ENCODE measurements at places on chromosomes 6 and 20. TPM values are rescaled to one million over a fixed set of nuclear protein-coding genes. Genes with fewer than 3 reads are reported as not detected.

DNA sequence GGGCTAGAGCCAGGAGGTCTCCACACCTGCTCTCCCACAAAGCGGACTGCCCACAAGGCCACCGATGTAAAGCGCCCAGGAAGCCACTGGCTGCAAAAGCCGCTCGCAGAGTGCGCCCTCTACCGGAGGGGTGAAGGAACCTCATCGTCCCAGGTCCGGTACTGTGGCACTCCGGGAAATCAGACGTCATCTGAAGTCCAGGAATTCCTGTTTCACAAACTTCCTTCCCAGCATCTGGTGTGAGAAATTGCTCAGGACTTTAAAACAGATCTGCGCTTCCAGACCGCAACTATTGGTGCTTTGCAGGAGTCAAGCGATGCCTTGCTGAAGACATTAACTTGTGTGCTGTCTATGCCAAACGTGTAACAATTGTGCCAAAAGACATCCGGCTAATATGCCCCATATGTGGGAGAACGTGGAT is 115.1 kb upstream of the ARID1B start:
- DNase-seq = no peak

DNA sequence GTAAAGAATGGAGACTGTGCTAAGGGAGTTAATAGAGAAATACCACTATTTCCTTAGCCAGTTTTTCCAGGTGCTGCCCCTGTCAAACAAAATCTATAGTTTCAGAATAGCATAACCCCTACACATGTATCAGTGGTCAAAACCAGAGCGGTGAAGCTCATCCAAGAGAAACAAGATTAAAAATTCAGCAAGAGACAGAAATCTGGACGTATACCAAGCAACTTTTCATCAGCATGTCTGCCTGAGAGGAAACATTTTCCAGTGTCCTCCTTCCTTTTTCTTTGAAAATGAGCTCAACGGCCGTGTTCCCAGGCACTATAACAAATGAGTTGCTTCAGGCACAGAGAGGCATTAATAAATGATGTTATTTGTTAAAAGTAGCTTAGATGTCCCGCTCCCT is 416.5 kb downstream of the BCKDHB start:
- DNase-seq = peak; percentile 84

- DNase-seq = no peak
Measured at GRCh38 chr6:156306531-156306930, 470.6 kb upstream of the ARID1B start.

The TFAP2B gene
- not detected for total RNA-seq

DNA sequence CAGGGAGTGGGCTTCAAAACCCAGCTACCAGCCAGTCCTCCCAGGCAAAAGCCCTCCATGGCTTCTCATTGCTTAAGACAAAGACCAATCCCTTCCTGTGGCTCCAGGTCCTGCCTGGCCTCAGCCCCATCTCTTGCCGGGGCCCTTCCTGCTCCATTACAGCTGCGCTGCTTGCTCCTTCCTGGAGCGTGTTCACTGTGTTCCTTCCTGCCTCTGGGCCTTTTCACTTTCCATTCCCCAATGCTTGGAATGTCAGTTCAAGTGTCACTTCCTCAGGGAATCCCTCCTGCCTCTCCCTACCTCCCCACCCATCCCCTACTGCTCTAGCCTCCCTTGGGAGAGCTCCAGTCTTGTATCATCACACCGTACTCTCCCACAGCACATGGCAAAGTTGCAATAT is 11.1 kb upstream of the ITPR3 start:
- DNase-seq = no peak

DNA sequence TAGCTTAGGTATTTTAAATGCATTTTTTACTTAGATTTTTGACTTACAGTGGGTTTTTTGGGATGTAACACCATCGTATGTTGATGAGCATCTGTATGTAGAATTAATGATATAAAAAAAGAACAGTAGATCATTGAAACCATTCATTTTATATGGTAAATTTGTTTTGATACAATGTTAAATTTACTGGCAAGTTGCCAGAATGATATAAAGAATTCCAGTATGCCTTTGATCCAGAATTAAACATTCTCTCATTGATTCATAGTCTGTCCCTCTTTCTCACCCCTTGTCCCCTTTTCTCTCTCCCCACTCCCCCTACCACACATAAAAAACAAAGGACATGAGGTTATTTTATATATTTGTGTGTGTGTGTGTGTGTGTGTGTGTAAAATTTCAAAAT is 45.3 kb downstream of the VTA1 start:
- DNase-seq = no peak

GRCh38 chr6:166542580-166542912 is 43.9 kb downstream of the RAMACL start:
- peak; percentile 53 for DNase-seq

The BTBD9 gene
- 10.3 TPM for total RNA-seq

DNA sequence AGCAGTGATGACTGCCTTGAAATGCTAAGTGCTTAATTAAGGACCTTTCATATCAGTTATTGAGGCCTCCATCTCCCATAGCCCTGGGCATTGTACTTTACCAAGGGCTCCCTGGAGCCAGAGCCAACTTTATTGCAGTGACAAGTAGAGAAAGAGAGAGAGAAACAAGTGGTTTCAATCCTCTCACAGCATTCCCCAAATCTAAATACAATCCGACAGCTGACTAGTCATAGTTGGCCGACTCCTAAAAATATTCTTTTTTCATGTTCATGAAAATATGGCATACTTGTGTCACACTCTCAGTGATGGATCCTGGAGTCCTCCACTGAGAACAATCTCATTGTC is 127.0 kb upstream of the TFAP2D start:
- no peak for DNase-seq

- DNase-seq = no peak
Measured at GRCh38 chr6:129292836-129293235, 409.9 kb downstream of the LAMA2 start.

DNA sequence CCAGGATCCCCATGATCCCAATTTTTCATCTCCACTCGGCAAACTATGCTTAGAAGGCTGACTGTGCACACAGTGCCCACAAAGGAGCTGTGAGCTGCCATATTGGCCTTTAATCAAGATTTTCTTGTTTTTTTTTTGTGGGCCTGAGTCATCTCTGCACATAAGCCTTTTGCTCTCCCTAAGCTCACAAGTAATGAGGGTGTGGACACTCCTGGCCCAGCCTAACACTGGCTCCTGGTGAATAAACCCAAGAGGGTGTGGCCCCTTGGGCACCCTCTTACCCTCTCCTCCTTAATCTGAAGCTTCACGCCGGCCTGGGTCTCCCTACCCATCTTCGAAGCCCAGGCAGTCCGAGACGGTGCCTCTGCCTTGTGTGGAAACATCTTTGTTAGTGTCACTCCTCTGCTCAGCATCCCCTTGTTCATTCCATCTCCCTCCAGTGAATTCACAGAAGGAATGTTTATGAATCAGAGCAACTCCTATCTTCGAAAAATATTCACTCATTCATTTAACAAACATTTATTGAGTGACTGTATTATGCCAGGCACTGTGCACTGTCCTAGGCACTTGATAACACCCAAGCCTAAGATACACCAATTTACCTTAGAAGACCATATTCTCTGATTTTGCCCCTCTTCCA is 22.2 kb upstream of the MRPS10 start:
- peak; percentile 60 for DNase-seq

- peak; percentile 57 for DNase-seq
Measured at GRCh38 chr6:105250533-105250932, 70.7 kb upstream of the POPDC3 start.

DNA sequence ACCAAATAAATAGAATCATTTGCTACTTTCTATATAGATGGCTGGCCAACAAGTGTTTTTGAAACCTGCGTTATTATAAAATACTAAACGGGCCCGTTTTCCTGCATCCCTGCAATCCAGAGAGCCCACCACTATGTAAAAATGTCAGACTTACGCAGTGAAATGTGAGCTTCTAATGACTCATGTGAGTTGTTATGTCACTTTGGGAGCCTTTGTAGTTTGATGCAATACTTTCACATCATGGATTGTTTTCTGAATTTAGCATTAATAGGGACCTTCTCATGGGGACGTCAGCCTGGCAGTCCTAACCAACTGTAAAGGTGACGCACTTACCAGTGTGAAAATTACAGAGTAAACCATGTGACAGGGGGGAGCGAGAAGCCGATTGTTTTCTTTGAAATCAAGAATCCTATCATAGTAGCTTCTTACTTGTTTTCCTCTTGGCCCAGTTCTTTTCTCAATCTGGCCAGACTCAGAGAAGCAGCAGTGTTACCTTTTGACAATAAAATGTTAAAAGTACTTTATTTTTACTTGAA is 75.3 kb downstream of the SSR1 start:
- no peak for DNase-seq

The TNNC2 gene
- not detected for total RNA-seq

GRCh38 chr6:38396209-38396608 is 243.5 kb downstream of the BTBD9 start:
- DNase-seq = no peak

DNA sequence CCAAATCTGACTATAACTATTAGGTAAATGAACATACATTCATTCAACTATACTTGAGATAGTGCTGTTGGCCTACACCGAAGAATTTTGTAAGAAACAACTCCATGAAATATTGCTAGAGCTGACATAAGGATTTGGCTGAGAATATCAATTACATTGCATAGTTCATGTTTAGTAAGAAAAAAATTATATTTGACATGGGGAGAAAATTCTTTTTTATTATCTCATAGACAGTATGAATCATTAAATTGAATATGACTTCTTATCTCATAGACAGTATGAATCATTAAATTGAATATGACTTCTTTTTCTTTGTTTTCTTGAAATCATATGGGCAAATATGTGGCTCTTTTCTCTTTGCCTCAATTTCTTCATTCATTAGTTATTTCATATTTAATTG is 212.3 kb upstream of the HSF2 start:
- DNase-seq = no peak

DNA sequence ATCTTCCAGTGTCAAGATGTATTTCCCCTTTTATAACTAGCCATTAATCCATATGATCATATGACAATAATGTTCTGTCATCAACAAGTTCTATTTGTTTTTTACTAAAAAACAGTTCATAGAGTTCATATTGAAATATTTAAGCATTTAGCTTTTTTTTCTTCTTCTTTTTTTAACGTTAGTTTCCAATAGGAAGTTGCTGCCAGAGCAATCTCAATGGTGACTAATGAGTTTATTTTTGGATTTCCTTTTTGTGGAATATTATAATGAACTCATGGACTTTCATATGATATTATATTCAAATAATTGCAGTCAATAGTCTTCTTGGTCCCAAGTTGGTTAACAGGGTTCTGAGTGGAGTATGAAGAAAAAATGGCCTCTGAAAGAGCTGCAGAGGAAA is 343.3 kb downstream of the BCKDHB start:
- no peak for DNase-seq

DNA sequence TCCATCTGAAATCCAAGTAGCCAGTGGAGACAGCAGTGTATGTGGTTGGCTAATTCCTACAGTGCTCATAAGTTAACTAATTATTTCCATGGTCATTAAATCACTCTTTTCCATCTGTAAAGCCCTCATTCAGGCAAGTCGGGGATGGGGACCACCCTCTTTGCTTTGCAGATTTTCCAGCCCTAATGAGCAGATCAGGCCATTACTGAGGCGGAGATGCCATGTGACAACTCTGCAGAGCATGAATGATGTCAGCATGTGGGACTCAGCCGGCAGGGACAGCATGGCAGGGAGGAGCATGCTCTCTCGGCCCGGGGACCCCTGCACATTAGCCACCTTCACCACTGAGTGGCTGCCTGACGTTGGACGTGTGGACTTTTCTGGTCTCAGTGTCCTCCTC is 623.3 kb upstream of the CDH4 start:
- DNase-seq = no peak

The PDE10A gene
- total RNA-seq = 7.4 TPM

The SYNGAP1 gene
- total RNA-seq = 36.1 TPM

DNA sequence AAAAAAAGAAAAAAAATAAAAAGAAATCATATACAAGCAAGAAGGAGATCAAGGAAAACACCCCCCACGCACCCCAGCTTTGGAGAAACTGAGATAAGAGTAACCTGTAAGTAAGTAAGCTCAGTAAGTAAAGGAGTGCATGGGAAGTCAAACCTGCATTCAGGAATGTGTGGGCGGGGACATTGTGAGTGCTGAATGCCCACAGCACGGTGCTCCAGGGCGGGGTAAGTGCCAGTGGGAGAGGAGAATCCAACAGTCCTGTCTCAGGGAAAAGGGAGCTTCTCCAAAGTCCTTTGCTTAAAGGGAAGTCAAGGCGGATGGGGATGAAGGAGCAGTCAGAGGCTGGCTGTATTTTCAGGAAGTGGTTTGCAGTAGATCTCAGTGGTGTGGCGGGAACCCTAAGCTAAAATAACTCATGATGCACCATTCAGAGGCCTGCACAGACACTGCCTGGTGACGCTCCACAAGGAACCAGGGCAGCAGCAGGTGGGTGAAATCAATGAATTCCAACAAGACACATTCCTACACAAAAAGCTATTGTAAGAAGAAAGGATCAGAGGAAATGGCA is 368.0 kb downstream of the QKI start:
- DNase-seq = no peak

DNA sequence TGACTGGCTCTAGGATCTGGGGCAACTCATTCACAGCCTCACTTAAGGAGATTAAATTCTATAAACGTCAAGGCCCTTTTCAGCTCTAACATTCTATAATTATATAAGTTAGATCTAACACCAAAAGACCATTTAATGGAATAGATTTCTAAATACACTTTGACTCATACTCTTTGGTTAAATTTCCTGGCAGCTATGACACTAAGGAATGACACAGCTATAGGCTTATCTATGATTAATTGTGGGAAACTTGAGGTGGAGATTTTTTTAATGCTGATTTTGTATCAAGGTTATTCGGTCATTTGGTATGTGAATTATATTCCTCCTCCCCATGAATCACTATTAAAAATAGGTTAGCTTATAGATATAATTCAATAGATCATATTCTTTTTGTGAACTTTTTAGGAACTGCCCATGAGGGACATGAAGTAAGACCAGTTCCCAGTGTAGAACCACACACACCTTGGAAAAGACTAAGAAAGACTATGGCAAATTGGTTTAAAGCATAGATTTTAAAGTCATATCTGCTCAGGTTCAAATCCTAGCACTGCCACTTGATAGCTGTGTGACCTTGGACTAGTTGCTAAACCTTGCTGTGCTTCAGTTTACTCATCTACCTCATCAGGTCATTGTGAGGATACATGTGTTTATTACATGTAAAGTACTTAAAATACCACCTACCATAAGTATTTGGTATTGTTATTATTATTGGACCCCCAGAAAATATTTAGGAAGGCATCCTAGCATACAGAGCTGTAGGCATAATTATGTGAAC is 116.0 kb downstream of the CRYBG1 start:
- peak; percentile 90 for DNase-seq

Data from astrocyte (in vitro differentiated cells and primary cell).